GM23338 (cell line): ENCODE measurements at places on chromosomes 3 and 15.
A peak's percentile ranks its signal among the peaks of the same experiment; 100 is the strongest.

- no peak for DNase-seq
Observed at GRCh38 chr15:94265009-94265408, 33.6 kb downstream of the MCTP2 start.

DNA sequence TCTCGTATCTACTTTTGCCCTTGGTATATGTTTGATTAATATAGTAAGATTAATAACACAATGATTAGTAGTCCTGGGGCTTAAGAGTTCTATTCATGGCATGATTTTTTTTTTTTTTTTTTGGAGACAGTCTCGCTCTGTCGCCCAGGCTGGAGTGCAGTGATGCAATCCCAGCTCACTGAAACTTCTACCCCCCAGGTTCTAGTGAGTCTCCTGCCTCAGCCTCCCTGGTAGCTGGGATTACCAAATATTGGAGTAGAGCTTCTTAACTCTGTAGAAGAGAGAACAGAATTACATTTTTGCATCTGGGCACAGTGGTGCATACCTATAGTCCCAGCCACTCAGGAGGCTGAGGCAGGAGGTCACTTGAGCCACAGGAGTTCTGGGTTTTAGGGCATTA, 58.9 kb downstream of the RAB7A start:
- DNase-seq: no peak

DNA sequence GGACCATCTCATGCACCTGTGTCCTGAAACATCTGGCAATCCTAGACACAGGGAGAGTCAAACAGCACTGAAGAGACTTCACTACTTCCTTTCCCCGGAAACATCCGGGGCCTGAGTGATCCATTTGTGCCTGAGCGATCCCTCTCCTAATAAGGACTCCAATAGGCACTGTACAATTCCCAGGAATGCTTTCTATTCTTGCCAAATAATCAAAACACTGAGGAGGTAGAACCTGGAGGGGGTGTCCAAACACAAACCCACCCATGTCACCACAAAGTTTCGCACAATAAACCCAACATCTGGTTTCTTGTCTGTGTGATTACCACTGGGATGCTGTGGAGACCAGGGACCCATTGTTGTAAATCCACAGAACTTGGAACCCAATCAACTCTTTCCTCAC, 205.0 kb downstream of the OPA1 start:
- DNase-seq: no peak

DNA sequence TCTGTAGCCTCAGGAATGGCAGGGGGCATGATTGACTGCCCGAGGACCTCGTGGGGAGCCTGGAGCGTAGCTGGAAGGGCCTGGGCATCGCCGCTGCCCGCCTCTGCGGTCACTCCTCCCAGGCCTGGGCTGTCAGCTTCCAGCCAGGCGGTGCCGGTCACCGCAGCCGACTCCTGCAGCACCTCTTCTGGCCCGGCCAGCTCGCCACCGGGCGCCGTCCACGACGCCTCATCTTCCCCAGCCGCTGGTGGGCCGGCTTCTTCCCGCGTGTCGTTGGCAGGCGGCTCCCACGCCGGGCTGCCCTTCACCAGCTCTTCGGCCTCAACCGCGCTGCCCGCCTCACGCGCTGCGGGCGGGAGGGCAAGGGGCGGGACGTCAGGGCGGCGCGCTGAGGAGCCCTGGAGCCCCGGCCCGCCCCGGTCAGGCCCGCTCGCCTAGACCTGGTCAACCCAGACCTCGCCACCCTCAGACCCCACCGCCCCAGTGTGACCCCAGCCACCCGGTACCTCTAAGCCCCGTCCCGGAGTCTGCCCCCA, 1.0 kb downstream of the CSPG5 start:
- DNase-seq: peak; percentile 49

GRCh38 chr3:75737831-75738493, 47.4 kb downstream of the ZNF717 start:
- peak; percentile 54 for DNase-seq

DNA sequence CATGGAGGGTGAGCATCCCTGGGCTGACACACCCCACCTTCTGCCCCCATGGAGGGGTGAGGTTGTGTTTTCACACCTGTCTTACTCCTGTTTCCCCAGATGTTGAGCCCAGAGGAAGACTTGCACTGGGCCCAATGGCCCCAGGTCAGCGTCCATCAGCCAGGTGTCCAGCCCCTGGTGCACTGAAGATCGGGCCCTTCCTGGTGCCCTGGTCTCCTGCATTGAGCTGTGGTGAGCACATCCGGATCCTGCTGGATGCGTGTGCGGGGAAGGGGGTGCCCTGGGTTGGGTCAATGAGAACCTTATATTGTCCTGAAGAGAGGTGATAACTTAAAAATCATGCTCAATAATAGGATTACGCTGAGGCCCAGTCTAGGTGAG, 227.3 kb downstream of the SNRPN start:
- DNase-seq: no peak

DNA sequence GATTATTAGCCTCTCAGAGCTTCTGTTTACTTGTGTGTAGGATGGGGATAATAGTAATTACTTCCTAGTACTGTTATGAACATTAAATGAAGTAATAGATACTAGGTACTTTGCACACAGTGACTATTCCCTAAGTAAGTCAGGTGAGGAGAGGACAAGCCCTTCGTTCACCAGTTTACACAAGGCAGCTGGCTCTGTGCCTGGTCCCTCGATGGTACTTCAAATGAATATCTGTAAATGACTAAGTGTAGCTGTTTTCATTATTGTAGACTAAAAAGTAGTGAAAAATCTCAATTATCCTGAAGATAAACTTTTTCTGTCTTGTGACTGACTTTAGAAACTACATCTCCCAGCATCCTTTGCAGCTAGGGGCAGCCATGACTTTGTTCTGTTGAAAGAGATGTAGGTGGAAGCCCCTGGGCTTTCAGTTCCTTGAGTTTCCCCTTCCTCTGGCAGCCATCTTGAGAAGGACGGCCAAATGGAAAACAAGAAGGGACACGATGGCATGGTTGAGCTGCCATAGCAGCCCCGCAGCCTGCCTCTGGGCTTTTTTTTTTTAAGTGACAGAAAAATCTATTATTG, 11.7 kb upstream of the WNT7A start:
- peak; percentile 82 for DNase-seq

- DNase-seq: no peak
Observed at GRCh38 chr3:198090795-198091332, 130.8 kb downstream of the LMLN start.

- DNase-seq: no peak
Observed at GRCh38 chr3:10196389-10197052, 31.8 kb downstream of the IRAK2 start.

DNA sequence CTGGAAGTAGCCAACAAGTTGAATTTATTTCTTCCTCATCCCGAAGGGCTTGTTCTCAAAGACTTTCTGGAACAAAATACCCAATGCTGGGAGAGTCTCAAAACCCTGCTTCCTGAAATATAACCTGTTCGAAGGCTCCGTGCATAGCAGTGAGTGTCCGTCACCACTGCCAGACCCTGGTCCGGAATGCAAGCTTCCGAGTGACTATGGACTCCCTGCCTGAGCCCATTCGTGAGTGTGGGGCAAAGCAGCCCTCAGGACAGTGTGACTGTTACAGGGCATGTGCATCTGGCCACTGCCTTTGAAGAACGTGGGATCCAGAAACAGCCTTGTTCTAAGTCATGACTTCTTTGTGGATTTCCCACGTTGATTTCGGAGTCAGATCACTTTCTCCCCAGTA, 214.5 kb upstream of the IGF1R start:
- DNase-seq: no peak

DNA sequence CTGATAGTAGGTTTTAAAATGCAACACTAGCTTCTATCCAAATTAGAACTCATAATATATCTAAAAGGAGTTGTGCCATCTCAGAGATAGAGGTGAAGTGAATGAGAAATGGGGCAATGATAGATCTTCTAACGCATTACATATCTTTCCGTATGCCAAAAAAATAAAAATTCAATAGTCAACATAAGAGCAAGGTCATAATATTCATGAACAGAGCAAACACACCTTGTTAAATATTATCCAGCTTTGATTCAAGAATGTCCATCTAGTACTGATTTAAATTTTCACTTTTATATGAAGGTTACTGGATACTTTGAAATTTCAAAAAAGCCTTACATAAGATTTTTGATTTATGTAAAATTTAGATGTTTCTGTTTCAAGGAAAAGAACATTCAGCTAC, 554.5 kb downstream of the NSUN3 start:
- DNase-seq: no peak

GRCh38 chr3:55692957-55693558, 206.0 kb upstream of the WNT5A start:
- DNase-seq: no peak

DNA sequence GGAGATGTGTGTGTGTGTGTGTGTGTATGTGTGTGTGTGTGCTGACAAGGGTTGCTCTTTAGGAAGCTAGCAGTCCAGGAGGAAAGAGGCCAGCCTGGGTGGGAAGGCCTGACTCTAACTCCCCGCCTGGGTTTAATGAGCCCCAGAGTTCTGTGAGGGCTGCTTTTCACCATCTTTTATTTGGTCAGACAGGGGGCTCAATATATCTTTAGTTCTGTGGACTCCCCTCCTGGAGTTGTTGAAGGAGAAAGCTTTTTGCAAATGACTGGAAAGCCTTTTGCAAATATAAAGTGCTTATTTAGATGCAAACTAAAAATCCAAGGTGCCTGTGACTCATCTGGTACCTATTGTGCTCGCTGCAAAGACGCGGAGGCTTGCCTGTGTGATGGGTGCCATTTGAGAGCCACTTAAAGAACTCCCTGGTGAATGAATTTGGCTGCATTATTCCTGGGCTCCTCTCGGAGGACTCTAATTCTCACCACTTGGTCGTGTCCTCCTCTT, 24.5 kb downstream of the DRD3 start:
- DNase-seq: peak; percentile 81

DNA sequence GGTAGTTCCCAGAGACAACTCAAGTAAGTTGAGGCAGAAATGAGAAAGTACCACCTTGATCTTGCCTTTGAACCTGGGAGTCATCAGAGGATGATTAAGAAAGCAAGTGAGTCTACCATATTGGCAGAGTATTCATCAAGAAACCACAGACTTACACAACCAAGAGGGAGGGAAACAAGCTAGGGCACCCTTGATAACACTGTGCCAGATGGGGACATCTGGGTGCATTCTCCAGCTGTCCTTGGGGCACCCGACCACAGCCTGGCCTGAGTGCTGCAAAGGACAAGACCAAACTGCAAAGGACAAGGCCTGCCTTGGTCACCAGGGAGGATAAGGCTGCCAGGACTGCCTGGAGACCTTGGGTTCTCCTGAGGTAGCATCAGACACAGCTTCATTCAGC, 553.6 kb downstream of the EPHB1 start:
- no peak for DNase-seq

DNA sequence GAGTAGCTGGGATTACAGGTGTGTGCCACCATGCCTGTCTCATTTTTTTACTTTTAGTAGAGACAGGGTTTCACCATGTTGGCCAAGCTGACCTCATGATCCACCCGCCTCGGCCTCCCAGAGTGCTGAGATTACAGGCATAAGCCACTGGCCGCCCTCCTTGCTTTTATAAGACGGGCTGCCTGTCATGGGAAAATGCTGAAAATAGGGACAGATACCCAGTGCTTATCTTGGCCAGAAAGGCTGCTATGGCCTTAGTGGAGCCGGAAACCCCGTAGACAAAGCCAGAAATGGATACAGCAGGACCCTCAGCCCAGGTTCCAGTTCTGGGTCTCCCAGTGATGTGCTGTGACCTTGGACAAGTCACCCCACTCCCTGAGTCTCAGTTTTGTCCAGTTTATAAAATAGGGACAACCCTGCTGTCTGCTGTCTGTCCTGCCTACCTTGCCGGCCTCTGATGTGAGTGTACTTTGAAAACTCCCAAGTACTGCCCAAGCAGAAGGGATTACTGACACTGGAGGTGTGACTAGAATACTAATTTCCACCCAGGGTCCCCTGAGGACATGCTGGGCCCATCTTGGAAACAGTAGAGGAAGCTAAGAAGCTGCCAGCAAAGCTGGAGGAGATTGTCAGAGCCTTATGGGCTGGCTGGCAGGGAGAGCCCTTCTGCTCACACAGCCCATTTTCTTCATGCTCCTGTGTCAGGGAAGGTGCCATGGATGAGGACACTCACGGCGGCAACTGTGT, 59.6 kb downstream of the BDH1 start:
- DNase-seq: no peak

DNA sequence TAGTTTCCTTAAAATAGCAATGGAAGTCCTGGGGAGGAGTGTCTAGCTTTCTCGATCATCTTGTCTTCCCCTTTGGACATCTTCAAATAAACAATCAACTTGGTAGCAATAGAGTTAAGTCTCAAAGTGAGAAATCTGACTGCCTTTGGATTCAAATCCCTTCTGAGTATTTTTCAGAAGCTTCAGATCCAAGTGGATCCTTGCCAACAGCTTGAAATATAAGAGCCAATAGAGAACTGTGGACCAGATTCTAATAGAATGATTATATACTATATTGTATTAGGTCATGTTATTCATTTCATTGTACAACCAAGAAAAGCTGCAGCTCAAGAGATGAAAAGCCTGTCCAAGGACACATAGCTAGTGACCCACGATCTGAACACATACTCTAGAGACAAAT, 60.2 kb downstream of the SYNPR start:
- DNase-seq: no peak

- peak; percentile 50 for DNase-seq
Observed at GRCh38 chr3:179068779-179069530, 2.7 kb downstream of the ZMAT3 start.

- no peak for DNase-seq
Observed at GRCh38 chr3:197513953-197514785, 41.6 kb downstream of the BDH1 start.

DNA sequence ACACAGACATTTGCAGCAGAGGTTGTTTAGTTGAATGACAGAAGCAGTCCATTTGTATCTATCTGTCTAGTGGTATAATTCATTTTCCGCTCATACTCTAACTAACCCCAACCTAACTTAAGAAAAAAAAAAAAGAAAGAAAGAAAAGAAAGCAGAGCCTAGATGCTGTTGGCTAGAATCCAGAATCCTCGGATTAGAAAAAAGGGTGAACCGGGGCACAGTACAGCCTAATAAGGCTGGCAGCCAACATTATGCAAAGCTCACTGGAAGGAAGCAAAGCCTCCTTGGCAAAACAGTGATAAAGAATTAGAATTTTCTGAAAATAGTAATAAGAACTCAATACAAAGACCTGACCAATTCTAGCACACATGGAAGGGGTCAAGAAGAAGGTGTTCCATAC, 640.8 kb downstream of the TUSC7 start:
- no peak for DNase-seq

DNA sequence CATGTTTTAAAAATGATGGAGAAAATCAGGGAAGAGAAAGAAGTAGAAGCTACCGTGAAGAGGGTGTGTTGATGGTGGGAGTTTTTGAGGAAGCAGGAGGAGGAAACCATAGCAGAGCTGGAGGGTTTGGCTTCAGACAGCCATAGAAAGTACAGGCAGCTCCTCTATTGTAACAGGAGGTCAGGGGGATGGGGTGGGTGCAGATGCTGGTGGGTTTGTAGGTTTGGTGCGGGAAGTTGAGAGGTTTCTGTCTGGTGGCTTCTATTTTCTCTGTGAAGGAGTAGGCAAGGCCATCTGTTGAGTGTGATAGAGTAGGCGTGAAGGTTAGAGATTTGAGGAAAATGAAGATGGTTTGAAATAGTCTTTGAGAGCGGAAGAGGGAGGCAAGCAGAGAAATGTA, 97.7 kb upstream of the TBC1D5 start:
- no peak for DNase-seq
